ENCODE measurements at places on chromosomes 7 and 10.
A peak's percentile ranks its signal among the peaks of the same experiment; 100 is the strongest.

DNA sequence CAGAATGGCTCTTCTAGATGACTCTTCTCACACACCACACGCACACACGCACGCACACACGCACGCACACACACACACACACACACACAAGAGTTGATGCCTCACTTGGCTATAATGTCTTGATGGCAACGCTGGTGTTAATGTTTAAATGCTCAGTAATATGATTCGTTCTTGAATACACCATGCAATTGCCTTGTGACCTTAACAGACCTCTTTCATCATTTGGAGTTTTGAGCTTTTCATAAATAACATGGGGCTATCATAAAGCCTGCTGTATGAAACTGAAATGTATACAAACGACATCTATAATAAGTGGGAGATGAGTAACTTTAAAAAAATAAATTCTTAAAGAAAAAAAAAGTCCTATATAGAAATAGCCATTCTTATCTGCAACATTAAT, 8.2 kb downstream of the JCAD start:
- no peak for DNase-seq

DNA sequence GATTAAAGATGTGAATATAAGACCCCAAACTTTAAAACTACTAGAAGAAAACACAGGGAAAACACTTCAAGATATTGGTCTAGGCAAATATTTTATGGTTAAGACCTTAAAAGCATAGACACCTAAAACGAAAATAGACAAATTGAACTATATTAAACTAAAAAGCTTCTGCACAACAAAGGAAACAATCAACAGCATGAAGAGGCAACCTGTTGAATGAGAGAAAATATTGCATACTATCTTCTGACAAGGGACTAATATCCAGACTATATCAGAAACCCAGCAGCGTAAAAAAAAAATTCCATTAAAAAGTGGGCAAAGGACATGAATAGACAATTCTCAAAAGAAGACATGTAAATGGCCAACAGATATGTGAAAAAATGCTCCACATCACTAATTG, 18.6 kb downstream of the PAPSS2 start:
- no peak for DNase-seq

- peak; percentile 72 for DNase-seq
These were observed 985 bp upstream of the ETV1 start for GRCh38 chr7:13990319-13990983.

GRCh38 chr10:77812741-77813140, 113.8 kb downstream of the DLG5 start:
- DNase-seq, result no peak

GRCh38 chr10:69839696-69840345, 38.1 kb downstream of the COL13A1 start:
- DNase-seq, result peak; percentile 77

DNA sequence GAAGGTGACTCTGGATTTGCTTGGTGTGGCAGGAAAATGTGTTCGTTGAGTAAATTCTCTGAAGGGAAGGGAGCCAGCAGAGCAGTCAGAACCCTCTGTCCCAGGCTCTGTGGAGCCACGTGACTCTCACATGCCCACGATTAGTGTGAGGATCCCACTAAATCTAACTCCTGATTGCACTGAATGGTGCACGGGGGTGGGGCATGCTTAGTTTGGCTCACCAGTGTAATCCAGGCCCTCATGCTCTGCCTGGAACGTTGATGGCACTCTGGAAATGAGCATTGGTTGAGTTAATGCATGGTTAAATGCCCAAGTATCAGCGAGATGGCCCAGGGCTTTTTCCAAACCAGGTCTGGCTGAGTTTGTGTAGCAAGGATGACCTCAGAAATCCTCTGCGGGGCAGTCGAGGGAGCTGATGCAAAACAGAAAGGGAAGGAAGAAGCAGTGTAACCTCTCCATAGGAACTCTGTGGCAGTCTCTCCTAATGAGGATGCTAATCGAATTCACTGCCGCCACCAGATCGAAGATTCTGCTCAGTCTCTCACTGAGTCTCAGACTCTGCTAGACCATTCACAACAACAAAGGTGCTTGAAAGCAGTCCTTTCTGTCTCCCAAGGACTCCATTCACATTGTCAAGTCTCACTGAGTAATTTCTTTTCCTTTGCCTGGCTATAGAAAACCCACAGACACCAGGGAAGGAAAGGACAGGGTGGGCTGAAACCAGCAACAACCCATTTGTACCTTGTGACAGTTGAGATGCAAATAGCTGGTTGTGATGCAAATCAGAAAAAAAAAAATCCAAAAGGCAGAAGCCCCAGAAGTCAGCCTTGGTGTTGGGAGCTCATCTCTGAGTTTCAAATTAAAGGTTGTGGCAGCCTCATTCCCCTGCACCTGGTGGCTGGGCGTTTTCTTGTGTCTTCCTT, 98.1 kb downstream of the C10orf105 start:
- DNase-seq, result no peak

- DNase-seq, result peak; percentile 75
These were observed 41.8 kb downstream of the ZCCHC24 start for GRCh38 chr10:79403441-79404230.

GRCh38 chr7:95628831-95629439, 32.6 kb upstream of the PDK4 start:
- peak; percentile 30 for DNase-seq

- no peak for DNase-seq
These were observed 102.5 kb upstream of the CELF2 start for GRCh38 chr10:10915215-10915614.

- peak; percentile 78 for DNase-seq
These were observed 77.4 kb downstream of the PON1 start for GRCh38 chr7:95246831-95247370.

DNA sequence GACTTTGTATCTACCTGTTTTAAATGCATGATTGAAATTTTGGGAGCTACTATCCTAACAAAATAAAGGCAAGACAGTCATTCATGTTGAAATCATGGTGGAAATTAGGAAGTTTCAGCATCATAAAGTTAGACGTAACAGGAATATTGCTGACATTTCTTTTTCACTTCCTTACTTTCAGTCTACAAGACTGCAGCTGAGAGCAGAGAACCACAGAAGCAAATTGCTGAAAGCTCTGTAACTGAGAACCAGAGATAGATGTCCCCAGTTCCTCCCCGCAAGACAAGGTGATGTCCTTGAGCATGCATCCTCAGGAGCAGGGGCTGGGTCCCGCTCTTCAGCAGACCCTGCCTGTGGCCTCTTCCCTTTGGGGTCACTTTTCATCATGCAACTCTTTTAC, 466.3 kb upstream of the POM121L12 start:
- DNase-seq, result no peak

- DNase-seq, result no peak
These were observed 38.5 kb upstream of the EXOC6 start for GRCh38 chr10:92809840-92810239.

GRCh38 chr10:124595143-124595883, 133.7 kb downstream of the LHPP start:
- no peak for DNase-seq

DNA sequence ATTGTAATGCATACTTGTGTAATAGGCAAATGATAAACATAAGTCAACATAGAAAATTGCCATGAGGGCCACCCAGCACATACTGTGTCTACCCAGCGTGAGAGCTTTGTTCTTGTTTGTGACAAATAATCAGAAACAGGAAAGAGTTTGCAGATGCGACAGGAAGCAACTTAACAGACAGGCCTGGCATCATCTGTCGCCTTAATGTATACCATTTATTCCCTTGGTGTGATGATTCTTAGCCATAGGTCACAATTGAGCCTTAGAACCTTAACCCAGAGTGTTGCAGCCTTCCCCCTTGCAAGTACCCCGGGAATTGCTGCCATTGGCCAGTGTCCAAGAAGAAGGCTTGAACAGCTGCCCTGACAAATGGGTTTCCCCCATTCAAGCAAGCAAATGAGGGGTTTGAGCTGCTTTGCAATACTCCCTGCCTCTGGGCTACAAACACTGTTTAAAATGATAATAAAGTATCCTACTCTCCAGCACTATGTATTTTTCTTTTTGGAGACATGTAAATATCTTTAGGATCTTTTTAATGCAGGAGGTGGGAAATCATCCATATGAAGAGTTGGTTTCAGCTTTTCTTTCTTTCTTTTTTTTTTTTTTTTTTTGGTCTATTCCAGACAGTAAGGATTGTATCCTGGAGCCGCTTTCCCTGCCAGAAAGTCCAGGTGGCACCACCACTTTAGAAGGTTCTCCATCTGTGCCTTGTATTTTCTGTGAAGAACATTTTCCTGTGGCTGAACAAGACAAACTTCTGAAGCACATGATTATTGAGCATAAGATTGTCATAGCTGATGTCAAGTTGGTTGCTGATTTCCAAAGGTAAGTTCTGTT, 80.0 kb downstream of the ZNF277 start:
- no peak for DNase-seq

- peak; percentile 14 for DNase-seq
These were observed 611 bp downstream of the NDUFA5 start for GRCh38 chr7:123557016-123557397.

GRCh38 chr10:119449760-119450461, 92.6 kb downstream of the RGS10 start:
- DNase-seq, result peak; percentile 73

- no peak for DNase-seq
These were observed 517.4 kb upstream of the MKI67 start for GRCh38 chr10:128643658-128644057.

GRCh38 chr10:7945034-7945433, 109.5 kb upstream of the GATA3 start:
- DNase-seq, result no peak

GRCh38 chr10:33623669-33624068, 289.2 kb upstream of the NRP1 start:
- no peak for DNase-seq

DNA sequence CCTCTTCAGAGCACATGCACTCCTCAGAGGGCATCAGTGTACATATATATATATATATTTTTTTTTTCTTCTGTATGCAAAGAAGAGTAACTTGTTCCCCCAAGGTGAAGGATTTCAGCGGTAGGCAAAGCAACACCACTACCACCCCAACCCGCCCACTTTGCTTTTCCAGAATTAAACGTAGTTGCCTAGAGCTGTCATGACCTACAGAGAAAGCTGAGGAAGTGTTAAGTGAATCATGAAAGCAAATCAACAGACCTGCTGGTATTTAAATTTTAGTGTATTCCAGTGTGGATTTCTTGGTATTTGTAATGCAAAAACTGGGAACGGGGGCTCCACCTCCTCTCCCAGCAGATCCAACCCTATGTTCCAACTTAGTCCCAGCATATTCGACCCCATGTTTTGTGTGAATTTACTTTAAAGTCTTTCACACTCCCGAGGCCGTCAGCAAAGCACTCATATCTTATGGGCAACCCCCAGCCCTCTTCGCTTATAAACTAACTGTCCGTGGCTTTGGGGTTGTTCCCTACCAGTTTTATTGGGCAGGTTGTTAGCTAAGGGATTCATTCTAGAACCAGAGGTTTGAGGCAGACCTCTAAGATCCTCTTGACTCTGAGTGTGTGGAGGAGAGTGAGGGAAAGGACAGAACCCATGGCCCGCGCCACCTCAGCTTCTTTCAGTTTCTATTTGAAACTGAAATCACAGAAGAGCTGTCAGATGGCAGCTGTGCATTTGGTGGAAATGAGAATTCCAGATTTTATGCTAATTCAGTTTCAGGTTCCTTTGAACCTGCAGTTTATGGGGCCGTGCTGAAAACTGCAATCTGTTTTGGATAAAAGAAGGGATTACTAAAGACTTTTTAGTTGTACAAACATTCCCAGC, 450.2 kb upstream of the GALNT17 start:
- no peak for DNase-seq

- no peak for DNase-seq
These were observed 54.0 kb downstream of the ANK3 start for GRCh38 chr10:60335708-60336107.

GRCh38 chr7:114392686-114393085, 21.9 kb upstream of the FOXP2 start:
- peak; percentile 43 for DNase-seq

GRCh38 chr10:71852355-71852937, 1.4 kb upstream of the PSAP start:
- DNase-seq, result no peak
